ENCODE measurements at places on chromosomes 7 and 10.

- no peak for DNase-seq
Measured at GRCh38 chr10:71675295-71675970, 44.1 kb downstream of the C10orf105 start.

- peak; percentile 40 for DNase-seq
Measured at GRCh38 chr7:134515569-134516468, 11.5 kb upstream of the AKR1B10 start.

DNA sequence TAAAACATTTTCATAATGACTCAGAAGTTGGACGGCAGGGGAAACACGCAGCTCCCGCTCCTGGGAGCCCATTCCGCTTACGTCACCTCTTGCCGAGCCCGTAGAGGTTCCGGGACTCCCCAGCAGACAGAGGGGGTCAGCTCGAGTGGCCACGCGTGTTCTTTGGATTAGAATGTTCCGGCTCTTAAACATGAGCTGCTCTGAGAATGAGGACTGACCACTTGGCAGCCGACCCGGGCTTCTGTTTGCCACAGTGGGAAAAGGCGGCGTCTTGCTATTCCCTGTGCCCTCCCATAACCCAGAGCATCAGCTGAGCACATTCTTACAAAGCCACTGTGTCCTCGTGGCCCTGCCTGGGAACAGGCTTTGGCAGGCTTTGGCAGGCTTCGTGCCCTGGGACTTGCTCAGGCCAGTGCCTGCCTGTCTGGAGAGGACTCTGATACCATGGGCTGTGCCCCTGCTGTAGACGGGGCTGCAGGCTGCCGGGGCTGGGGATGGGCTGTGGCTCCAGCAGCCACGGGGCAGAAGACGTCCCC, 40.1 kb downstream of the PFKP start:
- no peak for DNase-seq

GRCh38 chr10:69337296-69338132, 59.2 kb downstream of the HK1 start:
- DNase-seq, result no peak

GRCh38 chr7:31786326-31786725, 99.3 kb downstream of the PPP1R17 start:
- no peak for DNase-seq

- no peak for DNase-seq
Measured at GRCh38 chr7:144777005-144777839, 58.6 kb downstream of the TPK1 start.

DNA sequence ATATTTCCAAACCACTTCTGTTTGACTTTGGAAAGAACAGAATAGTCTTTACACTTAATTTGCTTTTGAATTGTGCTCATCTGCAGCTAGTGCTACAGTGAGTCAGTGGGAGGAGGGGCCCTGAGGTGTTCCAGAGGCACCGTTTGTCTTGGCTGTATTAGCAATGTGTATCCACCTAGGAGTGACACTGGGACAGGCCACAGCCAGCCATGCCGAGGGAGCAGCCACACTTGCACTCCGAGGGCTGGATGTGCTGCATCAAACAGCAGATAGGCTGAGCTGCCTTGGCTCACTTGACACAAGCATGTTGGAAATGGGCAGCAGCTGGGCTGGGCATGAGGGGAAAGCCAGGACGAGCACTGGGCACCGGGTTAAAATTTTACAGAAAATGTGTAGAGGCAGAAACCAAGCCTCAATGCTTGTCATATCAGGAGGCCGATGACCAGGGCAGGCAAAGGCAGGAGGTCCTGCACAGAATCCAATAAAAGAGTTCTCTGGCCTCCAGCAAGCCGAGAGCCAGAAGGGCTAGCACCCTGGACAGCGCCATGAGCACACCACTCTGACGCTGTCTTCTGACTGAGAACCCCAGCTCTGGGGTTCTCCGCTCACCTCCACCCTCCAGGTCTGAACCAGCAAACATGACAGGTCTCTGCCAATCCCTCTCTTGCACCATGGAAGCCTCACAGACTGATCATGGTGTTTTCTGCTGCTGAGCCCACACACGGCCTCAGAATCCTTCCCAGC, 163.3 kb downstream of the GRID1 start:
- DNase-seq, result peak; percentile 54

GRCh38 chr10:63228237-63228636, 95.1 kb downstream of the NRBF2 start:
- DNase-seq, result no peak
